ENCODE measurements at places on chromosomes 2 and 18. TPM values are rescaled to one million over a fixed set of nuclear protein-coding genes. Genes with fewer than 3 reads are reported as not detected.

Gene CYP26B1
- total RNA-seq, result 5.1 TPM

Gene PLEKHH2
- total RNA-seq, result 21.2 TPM

Gene LRP1B
- 0.05 TPM for total RNA-seq

Gene POMC
- total RNA-seq, result not detected

Gene C18orf54
- total RNA-seq, result 9.3 TPM

Gene BOLL
- total RNA-seq, result not detected

Gene SCN7A
- not detected for total RNA-seq

Gene C2orf81
- 5.7 TPM for total RNA-seq

Gene COLEC11
- not detected for total RNA-seq
